ENCODE measurements at places on chromosomes 12 and 14.
A peak's percentile ranks its signal among the peaks of the same experiment; 100 is the strongest.

DNA sequence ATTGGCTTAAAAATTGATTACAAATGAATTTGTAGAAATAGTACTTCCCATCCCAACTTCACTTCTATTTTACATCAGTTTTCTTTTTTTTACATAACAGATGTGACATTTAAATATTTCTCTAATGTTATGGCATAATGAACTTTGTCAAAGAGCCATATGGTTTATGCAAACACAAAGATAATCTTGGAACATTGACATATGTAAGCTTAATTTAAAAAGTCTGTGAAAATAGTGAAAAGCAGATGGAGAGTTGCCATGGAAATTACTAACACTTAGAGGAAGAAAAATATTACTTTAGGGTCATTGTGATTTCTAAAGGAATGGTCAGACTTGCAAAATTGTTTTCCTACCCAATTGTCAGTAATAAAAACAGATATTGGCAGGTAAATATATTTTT, 232.4 kb downstream of the AEBP2 start:
- no peak for DNase-seq

- DNase-seq = no peak
Measured at GRCh38 chr12:110108309-110109036, 15.7 kb upstream of the IFT81 start.

DNA sequence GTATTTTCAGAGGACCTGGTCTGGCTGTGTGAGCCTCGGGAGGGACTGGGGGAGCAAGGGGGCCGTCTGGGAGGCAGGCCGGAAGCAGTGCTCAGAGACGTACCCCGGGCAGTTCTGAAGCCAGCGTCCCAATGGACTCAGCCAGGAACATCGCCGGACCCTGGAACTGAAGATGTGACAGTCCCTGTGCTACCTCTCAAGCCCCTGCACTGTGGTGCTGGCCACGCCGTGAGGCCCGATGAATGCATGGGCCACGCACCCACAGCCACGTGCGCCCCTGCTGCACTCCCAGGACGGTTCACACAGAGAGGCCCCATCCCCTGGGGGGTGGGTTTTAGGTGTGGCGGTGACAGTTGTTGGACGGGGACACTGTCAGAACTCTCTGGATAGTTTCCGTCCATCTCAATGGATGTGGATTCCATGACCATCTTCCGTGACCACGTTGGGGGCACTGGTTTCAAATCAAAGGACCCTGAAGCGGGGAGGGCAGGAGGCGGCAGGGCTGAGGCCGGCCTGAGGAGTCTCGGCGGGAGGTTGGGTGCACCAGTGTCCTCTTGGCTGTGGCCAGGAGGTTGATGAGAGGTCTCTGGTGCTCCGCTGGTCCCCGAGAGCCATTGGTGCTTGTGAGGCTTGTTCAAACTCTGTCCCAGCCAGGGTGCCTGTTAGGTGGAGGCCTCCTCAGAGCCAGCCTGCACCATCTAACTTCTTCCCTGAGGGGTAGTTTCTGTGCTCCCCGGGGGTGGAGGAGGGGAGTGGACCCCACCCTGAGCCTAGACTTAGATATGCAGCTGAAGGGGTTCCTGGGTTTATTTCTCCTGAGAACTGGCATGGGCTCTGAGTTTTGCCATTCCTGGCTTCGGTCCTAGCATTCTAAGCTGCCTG, 36.3 kb upstream of the TSPAN9 start:
- no peak for DNase-seq

DNA sequence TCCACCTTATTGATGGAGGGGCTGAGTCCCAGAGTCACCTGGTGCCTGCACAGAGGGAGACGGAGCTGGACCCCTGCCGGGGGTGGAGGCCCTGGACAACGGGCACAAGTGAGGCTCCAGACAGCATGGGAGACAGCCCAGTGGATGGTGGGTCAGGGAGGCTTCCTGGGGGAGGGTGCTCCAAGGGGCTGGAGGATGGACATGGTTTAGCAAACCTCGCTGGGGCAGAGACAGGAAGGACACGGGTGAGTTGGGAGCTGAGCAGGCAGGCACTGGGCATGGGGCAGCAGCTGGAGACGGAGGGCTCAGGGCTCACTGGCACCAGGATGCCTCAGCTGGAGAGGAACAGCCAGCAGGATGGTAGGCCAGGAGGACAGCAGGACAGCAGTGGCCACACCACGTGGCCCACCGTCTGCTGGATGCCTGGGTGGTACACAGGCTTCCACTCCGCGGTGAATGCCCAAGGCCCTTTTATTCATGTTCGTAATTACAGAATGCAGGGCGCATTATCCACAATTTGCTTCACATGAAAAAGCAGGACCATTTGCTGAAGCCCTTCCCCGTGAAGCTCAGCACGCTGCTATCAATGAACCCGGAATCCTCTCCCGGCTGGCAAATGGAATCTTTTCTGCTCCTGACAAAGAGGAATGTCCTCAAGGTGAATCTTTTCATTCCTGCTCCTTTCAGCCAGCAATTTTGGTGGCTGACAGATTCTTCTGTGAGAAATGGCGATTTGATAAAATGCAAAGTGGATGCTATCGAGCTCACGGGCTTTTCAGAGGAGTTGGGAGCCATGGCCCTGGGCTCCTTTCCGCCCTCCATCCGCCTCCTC, 138.1 kb upstream of the C14orf180 start:
- no peak for DNase-seq

DNA sequence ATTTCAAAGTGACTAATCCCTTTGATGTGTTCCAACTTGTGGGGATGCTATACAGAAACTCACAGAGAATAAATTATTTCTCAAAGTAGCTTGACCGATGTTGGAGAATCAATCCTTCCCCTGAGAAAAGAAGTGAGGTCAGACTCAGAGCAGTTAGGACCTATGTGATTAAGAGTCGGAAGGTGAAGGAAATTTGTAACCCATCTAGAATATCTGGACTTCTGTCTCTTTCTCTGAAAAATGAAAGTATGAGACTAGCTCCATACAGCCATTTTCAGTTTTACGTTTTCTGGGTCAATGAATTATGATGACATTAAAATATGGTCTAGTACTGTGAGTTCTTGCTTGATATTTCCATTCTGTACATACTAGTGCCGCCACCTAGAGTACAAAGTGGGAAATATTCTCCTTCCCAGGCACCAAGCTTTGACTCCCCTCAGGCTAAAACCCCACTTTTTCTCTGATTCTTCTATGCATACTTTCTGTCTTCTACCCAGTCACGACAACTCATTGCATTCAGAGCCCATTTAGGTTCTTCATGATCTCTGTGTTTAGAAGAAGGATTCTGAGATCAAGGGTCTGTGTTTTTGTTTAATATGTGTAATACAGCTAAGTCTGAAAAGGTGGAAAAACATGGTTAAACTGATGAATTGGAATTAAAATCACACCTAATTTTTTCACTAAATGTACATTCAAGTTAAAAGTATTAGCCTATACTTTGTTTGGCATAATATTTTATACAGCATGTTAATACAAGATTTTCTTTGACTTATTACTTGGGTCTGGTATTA, 6.9 kb upstream of the NTS start:
- peak; percentile 57 for DNase-seq

Data from HFFc6 (cell line).